ENCODE measurements at places on chromosomes 7 and 10. TPM values are rescaled to one million over a fixed set of nuclear protein-coding genes. Genes with fewer than 3 reads are reported as not detected.

LBX1 gene
- total RNA-seq: not detected

GDF2 gene
- total RNA-seq: not detected

HABP2 gene
- total RNA-seq: not detected

FGFBP3 gene
- total RNA-seq: 2.2 TPM

VAX1 gene
- not detected for total RNA-seq

ZFAND2A gene
- 25.5 TPM for total RNA-seq

TRPV5 gene
- total RNA-seq: not detected

SLC13A4 gene
- not detected for total RNA-seq

TRIL gene
- total RNA-seq: 11.4 TPM

UTF1 gene
- not detected for total RNA-seq

FOXP2 gene
- 1.4 TPM for total RNA-seq

DBF4 gene
- total RNA-seq: 31.0 TPM

AKR1D1 gene
- total RNA-seq: not detected

CYP2W1 gene
- not detected for total RNA-seq

FANK1 gene
- total RNA-seq: 3.0 TPM

ADRB1 gene
- not detected for total RNA-seq

GPR15LG gene
- not detected for total RNA-seq

TLL2 gene
- total RNA-seq: 0.26 TPM

Data from epithelial cell of alveolus of lung (primary cell).